ENCODE measurements at places on chromosomes 16 and 17.
A peak's percentile ranks its signal among the peaks of the same experiment; 100 is the strongest.

- DNase-seq, result no peak
These were observed 49.8 kb upstream of the ZCCHC14 start for GRCh38 chr16:87542531-87543102.

- no peak for DNase-seq
These were observed 226.2 kb downstream of the CCDC182 start for GRCh38 chr17:57518587-57519581.

DNA sequence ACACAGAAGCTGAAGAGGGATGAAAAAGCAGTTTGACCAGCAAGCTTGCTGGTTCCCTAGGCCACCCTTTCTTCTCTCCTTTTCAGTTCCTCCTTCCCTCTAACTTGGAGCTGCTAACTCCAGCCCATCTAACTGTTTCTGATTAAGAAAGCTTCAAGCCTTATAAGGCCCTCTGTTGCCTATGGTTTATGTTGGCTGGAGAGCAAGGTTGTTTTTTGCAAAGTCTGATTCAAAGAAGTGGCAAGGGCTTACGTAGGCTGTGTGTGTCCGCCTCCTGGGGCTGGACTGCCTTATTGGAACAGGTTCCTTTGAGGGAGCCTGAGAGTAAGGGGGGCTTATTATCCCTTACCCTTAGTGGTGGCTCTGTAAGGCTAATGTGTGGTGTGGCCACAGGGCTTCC, 7.1 kb downstream of the AKAP1 start:
- no peak for DNase-seq

DNA sequence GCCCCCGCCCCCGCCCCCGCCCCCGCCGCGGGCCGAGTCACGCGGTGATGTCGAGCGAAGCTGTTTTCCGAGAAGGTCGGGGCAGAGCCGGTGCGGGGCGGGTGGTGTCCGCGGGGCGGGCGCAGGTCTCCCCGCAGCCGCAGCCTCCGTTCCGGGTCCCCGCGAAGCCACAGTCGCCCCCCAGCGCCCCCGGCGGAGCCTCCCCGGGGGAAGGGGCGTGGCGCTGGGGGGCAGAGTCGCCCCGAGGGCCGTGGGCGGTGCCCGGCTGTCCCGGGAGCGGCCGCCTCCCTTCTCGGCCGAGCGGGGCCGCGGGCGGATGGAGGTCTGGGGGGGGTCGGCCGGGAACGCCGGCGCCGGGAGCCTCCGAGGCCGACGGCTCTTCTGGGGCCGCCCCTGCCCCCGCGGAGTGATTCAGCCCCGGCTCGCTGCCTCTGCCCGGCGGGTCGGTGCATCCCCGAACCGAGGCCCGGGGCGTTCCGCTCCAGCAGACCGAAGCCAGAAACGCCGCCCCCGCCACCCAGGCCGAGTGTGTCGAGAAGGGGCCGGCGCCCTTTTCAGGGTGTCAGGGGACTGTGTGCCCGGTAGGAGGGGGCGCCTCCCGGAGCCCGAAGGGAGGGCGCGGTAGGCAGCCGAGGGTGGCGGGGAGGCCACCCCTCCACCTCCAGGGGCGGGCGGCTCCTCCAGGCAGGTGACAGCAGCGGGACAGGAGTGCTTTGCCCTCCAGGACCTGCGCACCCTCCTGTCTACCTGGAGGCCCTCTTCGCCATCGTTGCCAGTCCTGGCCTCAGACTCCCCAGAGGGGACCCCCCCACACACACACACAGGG, 1.7 kb downstream of the METRNL start:
- peak; percentile 64 for DNase-seq

DNA sequence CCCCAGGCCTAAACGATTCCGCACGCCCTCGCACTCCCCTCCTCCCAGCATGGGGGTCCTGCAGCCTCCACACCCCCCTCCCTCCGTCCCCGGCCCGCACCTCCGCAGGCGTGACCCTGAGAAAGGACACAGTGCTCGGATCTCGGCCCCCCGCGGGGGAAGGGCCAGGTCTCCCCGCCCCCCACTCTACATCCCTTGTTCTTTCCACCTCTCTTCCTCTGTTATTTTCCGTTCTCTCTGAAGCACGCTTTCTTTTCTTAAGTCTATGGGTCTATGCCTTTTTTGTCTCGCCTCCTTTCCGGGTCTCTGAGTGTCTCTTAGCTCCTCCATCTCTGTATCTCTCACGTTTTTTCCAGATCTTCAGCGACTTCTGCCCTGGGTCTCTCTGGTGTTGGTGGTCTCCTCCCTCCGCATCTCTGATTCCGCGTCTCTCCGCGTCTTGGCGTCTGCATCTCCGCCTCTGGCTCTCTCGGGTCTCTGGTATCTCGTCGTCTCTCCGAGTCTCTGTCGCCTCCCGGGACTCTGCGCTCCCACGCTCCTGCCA, 2.1 kb upstream of the HES7 start:
- DNase-seq, result no peak

GRCh38 chr17:70498631-70499030, 329.3 kb downstream of the KCNJ2 start:
- DNase-seq, result no peak

DNA sequence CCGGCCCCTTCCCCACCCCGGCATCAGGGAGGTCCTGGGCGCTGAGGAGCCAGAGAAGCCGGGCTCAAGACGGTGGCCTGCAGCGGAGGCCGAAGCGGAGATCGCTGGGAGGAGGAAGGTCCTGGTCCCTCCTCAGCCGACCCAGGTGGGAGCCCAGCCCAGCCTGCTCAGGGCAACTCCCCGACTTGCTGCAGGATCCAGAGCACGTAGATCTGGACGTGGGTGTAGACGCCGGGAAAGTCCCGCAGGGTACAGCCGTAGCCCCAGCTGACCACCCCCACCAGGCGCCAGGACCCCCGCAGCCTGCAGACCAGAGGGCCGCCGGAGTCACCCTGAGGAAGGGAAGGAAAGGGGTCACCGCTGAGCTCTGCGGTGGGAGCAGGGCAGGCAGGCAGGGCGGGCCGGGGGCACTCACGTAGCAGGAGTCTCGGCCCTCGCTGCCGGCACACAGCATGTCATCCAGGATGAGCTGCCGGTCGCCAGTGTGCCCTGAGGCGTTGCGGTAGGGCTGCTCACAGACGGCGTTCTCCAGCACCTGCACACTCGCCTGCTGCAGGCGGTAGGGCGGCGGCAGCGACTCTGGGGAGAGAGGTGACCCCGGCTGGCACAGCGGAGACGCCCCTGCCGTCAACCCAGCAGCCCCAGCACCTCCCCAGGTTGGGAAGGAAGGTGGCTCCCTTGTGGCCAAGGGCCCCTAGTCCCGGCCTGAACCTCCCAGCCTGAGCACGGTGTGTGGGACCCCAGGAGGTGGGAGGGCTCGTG, 5.4 kb downstream of the TPSD1 start:
- no peak for DNase-seq

DNA sequence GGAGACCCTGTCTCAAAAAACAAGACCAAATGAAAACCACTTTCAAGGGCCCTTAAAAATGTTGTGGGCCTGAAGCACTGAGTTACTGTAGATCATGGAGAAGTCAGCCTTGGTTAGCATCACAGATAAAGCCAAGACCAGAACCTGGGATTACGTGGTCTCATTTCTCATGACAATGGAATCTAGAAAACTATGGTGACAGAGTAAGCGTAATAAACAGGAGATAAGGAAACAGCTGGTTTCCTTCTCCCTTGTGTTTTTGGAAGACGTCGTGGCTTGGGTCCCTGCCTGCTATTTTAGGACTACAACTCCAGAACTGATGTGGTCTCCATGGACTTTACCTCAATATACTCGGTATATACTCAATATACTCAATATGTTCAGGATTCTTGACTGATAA, 180.7 kb upstream of the ZFHX3 start:
- no peak for DNase-seq

- DNase-seq, result no peak
These were observed 45.5 kb downstream of the MRC2 start for GRCh38 chr17:62672957-62673356.

- no peak for DNase-seq
These were observed 30.9 kb upstream of the DYNLRB2 start for GRCh38 chr16:80509872-80510271.

GRCh38 chr17:31248986-31249834, 47.8 kb downstream of the OMG start:
- no peak for DNase-seq

GRCh38 chr16:70254180-70254964, 2.6 kb upstream of the EXOSC6 start:
- no peak for DNase-seq

DNA sequence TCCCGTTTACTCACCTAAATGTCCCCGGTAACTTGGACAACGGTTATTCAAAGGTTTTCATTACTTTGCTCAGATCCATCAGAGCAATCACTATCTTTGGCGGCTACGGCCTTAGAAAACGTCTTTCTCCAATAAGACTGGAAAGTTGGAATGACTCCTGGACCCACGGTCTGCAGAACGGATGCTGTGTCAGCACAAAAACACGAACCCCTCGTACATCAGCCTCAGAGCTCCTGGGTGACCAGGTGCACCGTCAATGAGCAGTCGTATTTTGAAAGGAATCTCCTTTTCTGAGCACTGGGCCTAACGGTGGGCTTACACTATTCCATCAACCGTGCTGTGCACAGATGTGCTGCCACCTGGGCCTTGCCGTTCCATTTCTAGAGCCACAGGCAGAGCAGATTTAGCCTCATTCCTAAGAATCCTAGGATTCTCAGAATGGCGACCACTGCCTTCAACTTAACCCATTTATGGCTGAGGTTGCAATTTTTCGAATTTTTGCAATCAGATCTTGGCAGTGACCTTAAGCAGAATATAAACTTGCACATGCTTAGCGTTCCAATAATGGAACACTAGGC, 110.8 kb upstream of the ZNF750 start:
- DNase-seq, result no peak

GRCh38 chr16:48371393-48371780, 13.8 kb downstream of the SIAH1 start:
- DNase-seq, result no peak

DNA sequence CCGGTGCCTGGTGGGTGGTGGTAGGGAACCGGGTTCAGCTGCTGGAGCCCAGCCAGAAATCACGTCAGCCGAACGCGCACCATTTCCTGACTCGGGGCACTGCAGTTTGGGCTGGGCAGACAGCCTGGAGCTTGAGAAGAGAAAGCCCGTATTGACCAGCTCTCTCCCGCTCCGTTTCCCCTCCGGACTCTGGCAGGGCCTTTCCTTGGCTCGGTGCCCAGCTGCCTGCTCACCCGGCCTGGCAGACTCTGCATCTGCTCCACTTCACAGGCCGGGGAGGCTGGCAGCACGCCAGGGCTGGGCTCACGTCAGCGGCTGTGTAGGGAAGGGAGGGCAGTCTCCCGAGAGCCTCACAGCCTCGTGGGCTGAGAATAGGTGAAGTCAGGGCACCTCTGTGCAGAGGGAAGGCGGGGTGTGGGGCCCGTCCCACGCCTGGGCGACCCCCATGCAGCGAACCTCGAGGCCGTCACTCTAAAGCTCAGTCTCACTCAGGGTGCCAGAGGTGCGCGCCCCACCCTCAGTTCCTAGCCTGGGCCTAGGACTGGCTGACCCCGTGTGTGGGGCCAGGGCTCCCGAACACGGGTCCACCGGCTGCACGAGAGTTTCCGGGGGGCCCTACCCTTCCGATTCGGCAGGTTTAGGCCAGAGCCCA, 59.1 kb downstream of the OR1D5 start:
- peak; percentile 74 for DNase-seq

GRCh38 chr17:6599364-6599763, 41.1 kb downstream of the KIAA0753 start:
- DNase-seq, result no peak

GRCh38 chr16:89200124-89200849, at the start of gene SLC22A31:
TSS of gene SLC22A31 (minus strand) at chr16:89200537. CDS start at chr16:89200501, 36 bp downstream.
- DNase-seq, result no peak

DNA sequence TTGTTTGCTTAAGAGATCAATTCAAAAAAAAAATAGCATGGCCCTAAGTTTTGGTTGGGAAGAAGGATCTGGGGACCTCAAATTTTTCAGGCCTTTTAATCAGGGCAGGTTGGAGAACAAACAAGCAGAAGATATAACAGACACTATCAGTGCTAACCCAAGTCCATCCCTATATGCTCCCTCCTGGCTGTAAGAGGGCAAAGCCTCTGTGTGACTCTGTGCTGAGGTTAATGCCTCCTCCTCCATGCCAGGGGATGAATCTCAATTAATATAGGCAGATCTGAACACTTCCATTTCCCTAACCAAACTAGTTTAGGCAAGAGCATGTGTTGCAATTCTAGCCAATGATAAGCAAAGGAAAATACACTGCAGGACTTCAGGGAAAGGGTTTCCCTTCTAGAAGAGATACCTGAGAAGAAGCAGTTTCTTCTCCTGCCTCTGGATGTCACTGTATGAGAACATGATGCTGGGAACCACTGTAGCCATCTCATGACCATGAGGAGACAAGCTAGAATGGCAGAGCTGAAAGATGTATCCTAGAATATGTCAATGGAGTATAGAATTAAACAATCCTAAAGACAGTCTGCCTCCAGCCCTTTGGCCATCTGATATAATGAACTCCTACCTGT, 76.0 kb downstream of the CHD9NB start:
- DNase-seq, result no peak

DNA sequence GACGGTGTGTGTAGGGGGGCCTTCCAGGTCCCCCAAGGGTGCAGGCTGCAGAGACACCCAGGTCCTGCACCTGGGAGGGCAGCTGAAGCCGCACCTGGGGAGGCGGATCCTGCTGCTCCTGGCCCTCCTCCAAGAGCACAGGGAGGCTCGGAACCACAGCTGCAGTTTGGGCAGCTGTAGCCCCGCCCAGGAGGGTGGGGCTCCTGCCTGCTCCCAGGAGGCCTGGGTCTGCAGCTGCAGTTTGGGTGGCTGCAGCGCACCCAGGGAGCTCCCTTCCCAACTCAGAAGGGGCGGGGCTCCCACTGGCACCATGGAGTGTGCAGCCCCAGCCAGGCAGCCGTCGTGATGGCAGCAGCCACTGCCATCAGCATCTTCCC, 69.4 kb upstream of the NKD1 start:
- no peak for DNase-seq

DNA sequence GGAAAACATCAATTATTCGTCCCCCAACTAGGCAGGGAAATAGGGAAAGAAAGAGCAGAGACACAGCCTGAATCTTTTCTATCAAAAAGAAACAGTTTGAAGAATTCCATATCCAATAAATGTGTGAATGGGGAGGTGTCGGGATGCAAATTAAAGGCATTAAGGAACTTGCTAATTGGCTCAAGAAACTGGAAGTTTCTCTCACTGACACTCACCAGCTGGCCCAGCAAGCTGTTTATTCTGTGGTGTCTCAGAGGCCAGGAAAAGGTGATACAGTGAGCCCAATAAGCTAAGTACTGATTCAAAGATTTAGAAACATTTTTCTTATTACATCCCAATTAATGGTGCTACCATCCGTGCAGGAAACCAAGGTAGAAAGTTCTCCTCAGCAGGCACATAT, 104.4 kb upstream of the CLEC3A start:
- DNase-seq, result no peak

GRCh38 chr16:87809150-87809902, 43.5 kb upstream of the KLHDC4 start:
- no peak for DNase-seq

GRCh38 chr16:66495440-66495839, 54.5 kb downstream of the TK2 start:
- DNase-seq, result no peak

DNA sequence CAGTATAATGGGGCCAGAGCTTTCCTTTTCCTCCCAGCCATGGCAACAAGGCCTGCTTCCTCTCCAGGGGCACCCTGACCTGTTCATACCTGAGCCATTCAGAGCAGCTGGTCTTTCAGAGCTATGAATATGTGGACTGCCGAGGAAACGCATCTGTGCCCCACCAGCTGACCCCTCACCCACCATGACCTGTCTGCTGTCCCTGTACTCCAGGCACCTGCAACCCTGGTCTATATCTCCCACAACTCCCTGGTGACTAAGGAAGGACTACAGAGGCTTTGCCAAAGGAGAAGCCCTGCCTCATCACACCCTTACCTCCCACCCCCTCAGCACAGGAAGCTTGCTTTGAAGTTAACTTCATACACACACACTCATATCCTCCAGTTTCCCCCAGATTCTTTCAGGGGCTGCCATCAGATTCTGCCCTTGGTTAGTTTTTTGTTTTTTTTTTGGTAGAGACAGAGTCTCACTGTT, 6.0 kb downstream of the TMEM106A start:
- DNase-seq, result no peak
